ENCODE measurements at places on chromosomes 6 and 20.

DNA sequence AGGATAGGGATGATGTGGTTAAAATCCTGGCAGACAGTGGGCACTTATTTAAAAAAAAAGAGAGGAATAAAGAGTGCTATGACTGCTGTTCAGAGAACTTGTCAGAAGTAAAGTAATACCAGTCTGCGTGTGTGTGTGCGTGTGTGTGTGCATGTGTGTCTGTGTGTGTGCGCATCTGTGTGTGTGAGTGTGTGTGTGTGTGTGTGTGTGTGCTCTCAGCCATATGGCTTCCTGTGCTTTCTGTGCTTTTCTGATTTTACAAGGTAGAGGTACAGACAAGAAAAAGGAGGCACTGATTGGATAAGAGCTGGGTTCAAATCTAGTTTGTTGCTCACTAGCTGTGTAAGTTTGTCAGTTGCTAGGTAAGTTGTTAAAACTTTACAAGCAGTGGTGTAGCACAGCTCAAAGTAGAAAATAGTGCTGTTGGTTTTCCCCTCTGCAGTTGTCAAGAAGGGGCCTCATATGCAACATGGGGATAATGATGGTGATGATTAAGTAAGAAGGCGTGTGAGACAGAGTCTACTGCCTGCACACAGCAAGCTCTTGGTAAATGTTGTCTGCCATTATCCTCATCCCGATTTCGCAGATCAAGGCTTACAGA is 155.3 kb upstream of the ZNF217 start:
- DNase-seq, result peak; percentile 22

- DNase-seq, result no peak
Observed at GRCh38 chr20:17990278-17990972, 21.6 kb downstream of the MGME1 start.

GRCh38 chr6:36067374-36068011 is 39.9 kb downstream of the MAPK14 start:
- DNase-seq, result no peak

DNA sequence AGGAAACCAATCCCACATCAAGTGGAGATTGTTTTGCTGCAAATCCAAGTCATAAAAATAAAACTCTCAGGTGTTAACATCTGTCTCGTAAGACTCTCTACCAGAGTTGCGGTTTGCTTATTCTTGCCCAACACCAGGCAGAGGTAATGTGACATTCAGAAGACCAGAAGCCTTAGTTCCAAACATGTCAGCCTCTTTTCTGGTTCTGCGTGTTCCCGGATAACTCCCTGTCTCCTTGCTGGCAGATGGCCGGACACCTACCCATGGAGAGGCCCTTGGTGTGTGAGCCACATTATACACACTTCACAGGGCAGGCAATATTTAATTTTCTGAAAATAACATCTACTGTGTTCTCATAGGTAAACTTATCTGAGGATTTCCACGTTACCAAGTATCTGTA is 73.4 kb downstream of the GMPR start:
- no peak for DNase-seq
